Thoracic aorta (tissue), 2 donors: ENCODE measurements at places on chromosomes 4 and X.

DNA sequence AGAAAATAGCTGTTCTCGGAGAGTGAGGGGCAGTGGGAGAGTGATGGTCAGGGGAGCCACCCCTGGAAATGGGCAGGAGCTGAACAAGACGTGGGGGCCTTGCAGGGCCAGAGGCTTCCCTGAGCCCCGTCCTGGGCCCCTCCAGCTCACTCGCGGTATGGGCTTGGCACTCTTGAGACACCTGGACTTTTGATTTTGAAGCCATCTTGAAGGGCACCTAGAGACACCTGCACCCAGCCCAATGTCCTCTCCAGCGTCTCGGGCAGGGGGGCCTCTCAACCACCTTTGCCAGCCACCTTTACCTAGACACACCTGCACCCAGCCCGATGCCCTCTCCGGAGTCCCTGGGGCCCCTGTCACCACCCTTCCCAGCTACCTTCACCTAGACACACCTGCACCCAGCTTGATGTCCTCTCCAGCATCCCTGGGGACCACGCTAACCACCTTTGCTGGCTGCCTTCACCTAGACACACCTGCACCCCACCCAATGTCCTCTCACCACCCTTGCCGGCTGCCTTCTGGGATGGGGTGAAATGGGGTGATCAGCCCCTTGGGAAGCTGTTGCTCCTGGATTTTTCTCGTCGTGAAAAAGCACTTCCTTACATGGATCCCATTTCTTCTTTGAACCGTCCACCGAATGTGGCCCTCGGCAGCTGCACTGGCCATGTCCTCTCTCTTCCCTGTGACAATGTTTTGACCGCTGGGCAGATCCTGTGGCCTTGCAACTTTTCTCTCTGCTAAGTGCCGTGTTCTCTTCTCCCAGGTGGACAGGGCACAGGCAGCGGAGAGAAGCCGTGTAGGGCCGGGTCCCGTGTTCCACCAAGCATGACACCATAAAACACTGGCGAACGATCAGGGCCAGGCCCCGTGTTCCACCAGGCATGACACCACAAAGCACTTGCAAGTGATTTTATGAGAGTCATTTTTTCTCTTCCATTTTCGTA, 47.5 kb downstream of the CPZ start:
- no peak for DNase-seq

GRCh38 chr4:99208719-99209075, 10.3 kb downstream of the ADH6 start:
- no peak for DNase-seq

DNA sequence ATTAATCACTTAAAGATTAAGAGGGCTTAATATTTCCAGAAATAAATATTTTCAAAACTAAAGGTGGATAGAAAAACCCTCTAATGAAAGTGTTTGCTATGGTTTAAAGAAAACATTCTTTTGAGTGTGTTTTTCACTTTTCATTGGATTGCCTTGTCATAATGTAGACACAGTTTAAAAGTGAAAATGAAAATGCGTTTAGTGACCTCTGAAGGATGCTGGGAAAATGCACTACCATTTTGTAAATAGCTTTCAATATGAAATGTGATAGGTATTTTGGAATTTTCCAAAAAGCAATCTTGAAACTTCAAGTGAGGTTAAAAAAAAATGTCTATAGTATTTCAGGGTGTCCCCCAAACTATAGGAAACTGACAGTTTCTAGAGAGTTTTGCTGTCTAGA, 642.2 kb downstream of the C4orf33 start:
- no peak for DNase-seq

DNA sequence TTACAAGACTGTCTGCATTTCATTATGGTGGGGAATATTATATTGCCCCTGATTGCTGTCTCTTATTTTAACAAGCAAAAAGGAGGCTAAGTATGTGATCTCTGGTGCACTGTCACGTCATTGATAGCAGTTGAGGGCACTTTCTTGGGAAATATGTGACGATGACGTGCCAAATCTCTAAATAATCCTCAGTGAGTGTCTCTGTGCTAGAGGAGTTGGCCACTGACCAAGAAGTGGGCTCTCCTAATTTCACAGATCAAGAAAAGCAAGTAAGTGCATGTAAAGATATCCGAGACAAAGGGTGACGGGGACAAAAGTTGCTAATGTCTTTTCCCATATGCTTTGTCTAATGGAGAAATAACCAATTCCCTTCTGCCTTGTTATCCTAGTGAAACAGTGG, 487.4 kb upstream of the TENM3 start:
- DNase-seq = no peak

DNA sequence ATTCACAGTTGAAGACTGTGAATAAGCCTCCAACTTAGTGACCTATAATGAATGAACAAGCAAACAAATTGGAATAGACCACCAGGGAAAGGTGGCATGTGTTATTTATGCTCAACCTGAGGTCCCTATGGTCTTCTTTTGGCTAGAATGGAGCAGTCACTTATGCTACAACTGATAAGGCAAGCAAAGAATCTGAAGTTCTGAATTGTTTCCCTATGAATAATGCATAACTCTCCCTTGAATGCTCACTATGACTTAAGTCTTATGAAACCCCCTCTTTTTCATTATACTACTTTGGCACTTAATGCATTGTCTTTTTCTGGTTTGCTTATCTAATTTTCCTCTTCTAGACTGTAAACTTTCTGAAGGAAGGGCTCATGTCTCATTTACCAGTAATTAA, 2.6 kb downstream of the GIMD1 start:
- DNase-seq = no peak

DNA sequence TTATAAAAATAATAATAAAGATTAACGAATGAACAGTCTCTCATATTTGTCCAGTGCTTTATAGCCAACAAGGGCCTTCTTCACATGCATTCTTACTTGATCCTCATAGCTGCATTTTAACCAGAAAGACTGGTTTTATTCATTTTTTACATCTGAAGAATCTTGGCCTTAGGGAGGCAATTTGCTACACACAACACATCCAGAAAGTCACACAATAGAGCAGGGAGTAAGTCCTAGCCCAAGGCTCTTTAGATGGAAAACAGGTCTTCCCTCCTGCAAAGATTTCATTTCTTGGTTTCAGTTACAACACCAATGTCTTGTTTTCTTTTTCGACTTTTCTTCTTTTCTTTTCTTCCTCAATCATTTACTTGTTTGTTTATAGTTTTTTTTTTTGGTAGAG, 13.0 kb upstream of the C1GALT1C1 start:
- no peak for DNase-seq

GRCh38 chrX:112769034-112769433, 71.6 kb downstream of the AMOT start:
- DNase-seq = no peak

DNA sequence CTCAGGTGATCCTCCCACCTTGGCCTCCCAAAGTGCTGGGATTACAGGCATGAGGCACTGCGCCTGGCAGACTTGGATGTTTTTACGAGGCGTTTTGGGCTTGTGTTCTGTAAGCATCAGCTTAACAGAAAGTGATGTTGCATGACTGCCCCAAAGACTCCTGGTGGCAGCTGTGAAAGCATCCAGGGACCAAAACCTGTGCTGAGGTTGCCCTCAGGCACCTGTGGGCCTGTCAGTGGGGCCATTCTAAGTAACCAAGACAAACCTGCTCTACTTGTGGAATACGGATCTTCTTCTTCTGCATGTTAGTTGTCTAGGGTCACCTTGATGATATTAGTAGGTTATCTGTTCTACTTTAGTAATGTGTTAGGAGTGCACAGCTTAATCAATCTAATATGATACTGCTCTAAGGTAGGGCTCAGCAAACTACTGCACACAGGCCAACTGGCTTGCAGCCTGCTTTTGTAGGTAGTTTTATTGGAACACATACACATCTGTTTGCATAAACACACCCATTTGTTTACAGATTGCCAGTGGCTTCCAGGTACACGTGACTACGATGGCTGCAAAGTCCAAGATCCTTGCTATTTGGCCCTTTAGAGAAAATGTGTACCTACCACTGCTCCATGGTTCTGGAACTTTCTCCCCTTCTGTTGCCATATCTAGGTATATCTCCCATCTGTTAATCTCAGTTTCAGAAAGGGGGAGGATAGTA, 136.7 kb downstream of the GPR143 start:
- DNase-seq = no peak

DNA sequence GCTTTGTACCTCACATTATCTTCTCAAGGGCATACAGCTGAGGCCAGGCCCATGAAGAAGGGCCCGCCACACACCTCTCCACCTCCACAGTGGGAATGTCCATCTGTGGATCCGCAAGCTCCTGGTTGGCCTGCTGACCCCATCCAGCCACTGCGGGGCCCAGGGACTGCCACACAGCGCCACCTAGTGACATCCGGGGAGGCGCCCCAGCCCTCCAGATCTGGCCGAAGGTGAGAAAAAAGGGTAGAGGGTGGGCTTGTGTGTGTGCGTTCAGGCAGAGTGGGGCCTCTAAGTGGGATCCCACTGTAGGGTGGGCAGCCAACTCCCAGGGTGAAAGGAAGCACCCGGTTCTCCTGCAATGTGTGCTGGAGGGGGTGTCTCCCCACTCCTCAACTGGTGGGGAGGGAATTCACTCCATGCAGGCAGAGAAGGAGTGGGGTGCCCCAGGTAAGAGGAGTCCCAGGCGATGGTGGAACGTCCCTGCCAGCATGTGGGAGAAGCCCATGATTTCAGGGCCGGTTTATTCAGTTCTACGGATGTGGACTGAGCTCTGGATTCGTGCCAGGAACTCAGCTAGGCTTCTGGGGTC, 117.3 kb downstream of the ENPP6 start:
- DNase-seq = no peak

GRCh38 chr4:19776929-19777328, 474.8 kb upstream of the SLIT2 start:
- DNase-seq = no peak

- no peak for DNase-seq
Observed at GRCh38 chr4:138671606-138672084, 343.9 kb upstream of the NOCT start.

- DNase-seq = no peak
Observed at GRCh38 chrX:114800719-114801118, 216.7 kb downstream of the IL13RA2 start.

GRCh38 chr4:997375-998071, 4.3 kb upstream of the SLC26A1 start:
- no peak for DNase-seq

DNA sequence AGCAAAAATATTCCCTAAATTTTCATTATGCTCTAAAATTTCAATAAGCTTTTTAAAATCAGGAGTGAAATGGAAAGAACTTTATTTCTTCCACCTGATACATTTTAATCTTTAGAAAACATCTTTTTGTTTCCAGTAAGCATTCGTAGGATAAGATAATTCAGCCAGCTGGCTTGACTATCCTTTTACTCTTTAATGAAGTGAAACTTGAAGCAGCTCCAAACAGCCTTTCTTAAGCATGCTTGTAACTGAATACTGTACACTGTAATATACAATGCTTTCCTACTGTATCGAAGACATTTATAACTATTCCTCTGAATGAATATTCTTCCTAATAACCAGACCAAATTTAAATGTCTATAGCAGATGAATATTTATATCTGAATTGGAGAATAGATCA, 98.8 kb downstream of the KLHL4 start:
- DNase-seq = no peak

GRCh38 chrX:136765821-136766356, 14.8 kb downstream of the ARHGEF6 start:
- DNase-seq = no peak

DNA sequence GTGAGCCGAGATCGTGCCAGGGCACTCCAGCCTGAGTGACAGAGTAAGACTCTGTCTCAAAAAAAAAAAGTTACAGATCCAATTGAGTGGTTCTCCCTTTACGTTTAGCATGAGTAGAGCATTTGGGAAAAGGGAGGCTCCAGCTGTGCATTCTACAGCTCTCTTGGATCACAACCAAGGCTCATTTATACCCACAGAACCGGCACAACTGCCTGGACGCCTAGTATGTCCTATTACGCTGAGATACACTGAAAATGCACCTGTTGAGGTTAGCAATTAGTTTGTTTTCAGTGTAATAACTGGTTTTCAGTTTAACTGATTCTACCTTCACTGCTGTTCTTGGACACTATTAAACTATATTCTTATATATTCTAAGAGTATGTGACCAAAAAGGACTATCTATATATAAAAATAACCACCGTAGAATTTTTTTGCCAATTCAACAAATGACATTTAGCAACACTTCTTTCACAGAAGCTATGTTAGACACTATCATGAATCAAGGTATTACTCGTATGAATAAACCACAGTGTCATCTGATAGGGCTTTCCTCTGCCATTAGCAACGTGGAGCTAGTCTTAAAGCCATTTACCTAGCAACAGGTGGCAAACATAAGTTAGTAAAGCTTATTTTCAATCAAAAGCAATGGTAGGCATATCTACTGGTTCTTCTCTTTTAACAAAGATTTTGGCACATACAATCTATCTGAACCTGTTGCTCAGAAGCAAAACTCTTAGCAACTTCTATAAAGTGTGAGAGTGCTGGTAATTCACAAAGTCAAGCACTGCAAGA, 3.6 kb downstream of the OTUD4 start:
- no peak for DNase-seq

DNA sequence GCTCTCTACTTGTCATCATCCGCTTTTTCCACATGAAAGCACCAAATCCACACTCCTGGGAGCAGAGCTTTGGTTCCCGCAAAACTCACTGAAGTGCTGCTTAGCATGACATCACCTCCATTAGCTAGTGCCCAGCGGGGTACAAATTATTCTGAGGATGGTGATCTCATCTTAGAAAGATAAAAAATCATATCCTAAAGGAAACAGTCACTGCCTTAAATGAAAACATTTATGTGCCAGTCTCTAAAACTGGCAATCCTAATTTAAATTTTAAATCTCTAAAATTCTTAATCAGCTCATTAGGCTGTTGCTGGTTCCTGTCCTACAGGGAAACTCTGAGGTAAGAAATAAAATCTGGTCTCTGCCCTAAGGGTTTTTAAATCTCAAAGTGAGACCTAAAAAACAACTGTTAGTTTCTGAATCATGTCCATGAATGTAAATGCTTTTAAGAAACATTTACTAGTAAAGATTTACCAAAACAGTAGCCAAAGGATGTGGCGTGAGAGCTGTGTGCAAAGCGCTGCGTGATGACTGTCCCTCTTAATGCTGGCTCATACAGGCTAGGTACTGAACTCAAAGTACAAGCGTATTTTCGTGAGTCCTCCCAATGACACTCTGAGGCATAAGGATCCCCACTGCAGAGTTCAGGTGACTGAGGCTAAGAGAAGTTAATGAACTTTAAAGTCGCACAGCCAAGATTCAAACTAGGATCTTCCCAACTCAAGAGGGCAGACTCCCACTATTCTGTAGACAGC, 4.5 kb downstream of the CASP3 start:
- DNase-seq = no peak

GRCh38 chrX:32644476-32645245, 566.7 kb downstream of the DMD start:
- DNase-seq = no peak

GRCh38 chr4:88240297-88240714, 44.1 kb downstream of the PPM1K start:
- no peak for DNase-seq

GRCh38 chr4:53150631-53151488, 215.0 kb downstream of the SCFD2 start:
- DNase-seq = no peak
